ENCODE measurements at places on chromosomes 1 and 21.
A peak's percentile ranks its signal among the peaks of the same experiment; 100 is the strongest.

GRCh38 chr1:189405419-189405818, 1072.2 kb downstream of the BRINP3 start:
- no peak for DNase-seq

- no peak for DNase-seq
Observed at GRCh38 chr1:6365047-6365446, 28.5 kb downstream of the ACOT7 start.

- DNase-seq: no peak
Observed at GRCh38 chr1:75720820-75721219, 3.7 kb upstream of the ACADM start.

GRCh38 chr1:214587165-214587564, 15.8 kb upstream of the CENPF start:
- DNase-seq: no peak

DNA sequence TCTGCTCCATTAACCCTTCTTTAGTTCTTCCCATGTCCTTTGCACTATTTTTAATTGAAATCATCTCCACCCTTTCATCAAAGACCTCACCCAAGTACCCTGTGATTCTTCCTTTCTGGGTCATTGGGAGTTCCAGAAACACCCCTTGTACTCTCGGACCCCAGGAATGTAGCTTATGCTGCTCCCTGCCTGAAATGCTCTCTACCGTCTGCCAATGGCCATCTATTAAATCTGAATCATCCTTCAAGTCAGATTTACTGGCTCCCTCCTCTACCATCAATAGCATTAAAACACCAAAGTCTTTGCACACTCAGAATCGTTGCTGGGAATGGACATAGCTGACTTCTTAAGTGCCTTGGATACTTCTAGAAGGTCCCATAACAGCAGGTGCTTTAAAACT, 73.2 kb upstream of the GADD45A start:
- DNase-seq: no peak

DNA sequence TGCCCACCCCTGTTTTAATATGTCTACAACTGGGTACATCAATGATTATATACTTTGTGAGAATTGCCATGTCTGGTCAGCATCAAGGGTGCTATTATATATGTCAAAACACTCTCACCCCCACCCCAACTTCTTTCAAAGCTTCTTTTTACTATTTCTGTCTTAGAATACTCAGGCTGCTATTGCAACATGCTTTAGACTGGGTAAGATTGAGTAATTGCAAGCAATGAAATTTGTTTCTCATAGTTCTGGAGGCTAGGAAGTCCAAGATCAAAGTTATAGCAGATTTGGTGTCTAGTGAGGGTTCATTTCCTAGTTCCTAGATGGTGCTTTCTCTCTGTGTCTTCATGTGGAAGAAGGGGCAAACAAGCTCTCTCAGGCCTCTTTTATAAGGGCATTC, 100.5 kb upstream of the KCNK1 start:
- DNase-seq: no peak

DNA sequence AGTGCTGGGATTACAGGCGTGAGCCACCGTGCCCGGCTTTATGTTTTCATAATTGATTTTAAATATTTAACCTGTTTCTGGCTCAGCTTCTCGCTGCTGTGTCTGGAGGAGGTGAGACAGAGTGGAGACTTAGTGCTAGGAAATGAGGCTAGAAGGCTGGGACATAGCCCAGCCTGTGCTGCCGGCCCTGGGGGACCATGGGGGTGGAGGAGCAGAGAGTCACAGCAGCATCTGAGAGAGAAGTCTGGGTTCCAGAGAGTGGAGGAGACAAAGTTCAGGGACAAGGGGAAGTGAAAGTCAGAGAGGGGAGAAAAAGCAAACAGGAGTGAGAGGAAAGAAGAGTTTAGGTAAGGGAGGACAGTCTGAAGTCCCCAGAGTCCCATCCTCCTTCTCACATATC, 71.9 kb downstream of the LHX9 start:
- DNase-seq: no peak

DNA sequence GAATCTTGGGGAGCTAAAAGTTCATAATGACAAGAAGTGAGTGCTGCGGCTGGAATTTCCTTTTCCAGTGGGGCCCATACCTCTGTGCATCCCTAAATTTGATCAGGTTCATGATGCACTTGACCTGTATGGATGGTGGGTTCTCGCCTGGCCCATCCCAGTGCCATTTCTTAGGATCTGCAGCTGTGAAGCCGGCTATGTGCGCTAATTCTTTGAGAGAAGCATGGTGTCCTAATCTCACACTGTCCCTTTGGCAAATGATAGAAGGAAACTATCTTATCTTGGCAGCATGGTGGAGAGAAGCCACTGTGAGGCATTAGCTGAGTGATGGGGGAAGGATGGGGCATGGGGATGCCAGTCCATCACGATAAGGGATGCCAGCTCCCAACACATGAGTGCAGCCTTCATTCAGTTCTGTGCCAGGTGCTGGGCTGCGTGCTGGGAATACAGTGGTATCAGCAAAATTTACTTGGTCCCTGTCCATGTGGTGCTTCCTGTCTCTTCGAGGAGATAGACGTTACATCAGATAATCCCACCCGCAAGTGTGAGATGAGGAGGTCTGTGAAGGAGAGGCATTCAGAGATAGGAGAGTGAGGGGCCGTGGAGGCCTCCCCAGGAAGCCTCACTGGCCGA, 30.5 kb downstream of the STUM start:
- no peak for DNase-seq

DNA sequence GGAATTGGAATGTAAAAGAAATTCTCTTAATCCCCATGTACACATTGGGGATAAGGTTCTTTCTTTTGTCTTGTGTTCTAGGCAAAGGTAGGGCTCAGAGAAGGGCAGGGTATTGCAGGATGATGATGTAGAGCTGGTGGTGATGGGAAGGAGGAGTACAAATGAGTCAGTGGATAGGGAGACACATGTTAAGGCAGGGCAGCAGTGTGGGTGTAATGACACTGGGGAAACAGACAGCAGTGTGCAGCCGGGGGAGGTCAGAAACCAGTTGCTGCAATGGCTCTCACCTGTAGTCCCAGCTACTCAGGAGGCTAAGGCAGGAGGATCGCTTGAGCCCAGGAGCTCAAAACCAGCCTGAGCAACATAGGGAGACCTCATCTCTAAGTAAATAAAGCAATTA, 5.1 kb downstream of the NLRP3 start:
- DNase-seq: no peak

DNA sequence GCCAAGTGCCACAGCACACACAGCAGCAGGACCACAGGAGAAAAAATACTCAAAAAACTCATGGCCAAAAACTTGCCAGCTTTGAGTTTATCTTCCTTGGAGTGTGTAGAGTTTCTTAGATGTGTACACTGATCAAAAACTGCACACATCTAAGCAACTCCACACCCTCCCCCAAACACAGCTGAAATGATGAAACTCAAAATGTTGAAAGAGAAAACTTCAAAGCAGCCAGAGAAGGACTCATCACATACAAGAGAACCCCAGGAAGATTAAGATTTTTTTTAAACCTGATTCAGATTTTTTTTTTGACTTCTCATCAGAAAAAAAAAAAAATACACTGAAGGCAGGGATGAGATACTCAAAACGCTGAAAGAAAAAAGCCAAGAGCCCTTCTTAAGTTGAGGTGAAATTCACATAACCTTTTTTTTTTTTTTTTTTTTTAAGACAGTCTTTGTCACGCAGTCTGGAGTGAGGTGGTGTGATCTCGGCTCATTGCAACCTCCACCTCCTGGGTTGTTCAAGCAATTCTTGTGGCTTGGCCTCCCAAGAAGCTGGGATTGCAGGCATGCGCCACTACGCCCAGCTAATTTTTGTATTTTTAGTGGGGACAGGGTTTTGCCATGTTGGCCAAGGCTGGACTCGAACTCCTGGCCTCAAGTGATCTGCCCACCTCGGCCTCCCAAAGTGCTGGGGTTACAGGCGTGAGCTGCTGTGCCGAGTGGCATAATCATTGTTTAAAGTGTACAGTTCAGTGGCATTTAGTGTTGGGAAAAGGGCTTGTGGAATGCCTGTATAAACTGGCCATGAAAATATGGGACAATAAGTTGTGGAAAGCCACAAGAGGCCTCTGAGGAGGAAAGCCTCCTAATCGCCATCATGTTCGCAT, 20.9 kb upstream of the PDXK start:
- no peak for DNase-seq

- DNase-seq: no peak
Observed at GRCh38 chr21:44039828-44040227, 27.7 kb downstream of the TRAPPC10 start.

DNA sequence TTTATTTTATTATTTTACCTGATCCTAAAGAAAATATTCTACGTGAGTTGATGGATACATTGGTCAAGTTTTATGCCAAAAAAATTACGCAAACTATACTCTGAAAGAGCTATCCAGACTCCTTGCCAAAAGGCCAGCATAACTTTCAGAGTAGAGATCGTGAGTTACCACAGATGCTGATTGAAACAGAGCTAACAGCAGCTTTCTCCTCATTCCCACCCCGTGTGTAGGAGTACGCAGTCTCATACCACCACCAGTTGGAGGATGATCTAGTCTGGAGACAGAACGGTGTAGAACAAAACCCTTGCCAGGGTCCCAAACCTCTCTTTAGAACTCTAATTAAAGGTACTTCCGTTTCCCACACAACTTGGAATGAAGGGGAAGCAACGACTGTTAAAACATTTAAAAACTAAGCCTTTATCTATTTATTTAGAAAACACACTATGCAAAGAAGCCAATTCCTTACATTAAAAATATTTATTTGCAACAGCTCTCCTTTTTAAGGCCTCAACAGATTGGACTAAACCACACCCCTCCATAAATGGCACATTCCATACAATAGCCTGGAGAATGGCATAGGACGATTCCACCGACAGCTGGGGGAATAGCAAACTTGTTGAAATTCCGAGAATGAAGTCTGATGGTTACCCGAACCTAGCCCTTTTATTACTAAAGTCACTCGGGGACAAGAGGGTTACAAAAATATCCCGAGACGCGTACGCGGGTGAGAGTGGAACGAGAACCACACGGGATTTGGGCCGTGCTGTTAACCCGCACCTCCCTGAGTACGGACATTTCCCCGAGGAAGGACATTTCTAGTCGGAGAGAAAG, 1.4 kb downstream of the NUCKS1 start:
- peak; percentile 77 for DNase-seq

GRCh38 chr21:38352536-38353219, 95.9 kb downstream of the KCNJ15 start:
- peak; percentile 63 for DNase-seq

DNA sequence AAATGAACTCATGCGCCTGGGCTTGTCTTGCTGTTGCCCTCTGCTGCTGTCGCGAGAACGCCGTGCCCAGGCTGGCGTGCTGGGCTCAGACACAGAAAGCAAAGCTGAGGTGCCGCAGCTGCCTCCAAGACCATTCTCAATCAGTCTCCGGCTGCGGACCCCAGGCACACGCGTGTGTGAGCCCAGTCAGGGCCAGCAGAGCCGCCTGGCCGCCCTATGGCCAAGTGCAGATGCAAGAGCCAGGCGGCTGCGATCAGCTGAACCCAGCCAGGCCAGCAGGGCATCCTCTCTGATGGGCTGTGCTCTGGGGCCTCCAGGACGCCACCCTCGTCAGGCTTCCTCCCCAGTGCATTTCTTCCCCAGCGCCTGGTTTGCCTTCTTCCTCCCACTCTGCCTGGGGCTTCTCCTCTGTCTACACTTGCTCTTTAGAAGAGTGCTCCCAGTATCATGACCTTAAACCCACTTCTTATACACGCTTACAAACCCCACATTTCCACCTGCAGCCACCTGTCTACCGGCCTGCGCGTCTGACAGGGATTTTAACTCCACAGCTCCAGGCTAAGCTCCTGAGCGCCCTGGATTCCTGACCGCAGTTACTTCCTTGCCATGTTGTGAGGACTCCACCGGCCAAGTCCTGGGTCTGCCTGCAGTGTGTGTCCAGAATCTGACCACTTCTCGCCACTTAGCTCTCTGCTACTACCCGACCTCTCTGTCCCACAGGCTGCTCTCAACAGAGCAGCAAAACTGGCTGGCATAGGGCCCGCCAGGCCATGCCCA, 21.7 kb upstream of the LRRC47 start:
- DNase-seq: no peak

GRCh38 chr1:117363571-117364048, 3.6 kb upstream of the MAN1A2 start:
- DNase-seq: no peak

DNA sequence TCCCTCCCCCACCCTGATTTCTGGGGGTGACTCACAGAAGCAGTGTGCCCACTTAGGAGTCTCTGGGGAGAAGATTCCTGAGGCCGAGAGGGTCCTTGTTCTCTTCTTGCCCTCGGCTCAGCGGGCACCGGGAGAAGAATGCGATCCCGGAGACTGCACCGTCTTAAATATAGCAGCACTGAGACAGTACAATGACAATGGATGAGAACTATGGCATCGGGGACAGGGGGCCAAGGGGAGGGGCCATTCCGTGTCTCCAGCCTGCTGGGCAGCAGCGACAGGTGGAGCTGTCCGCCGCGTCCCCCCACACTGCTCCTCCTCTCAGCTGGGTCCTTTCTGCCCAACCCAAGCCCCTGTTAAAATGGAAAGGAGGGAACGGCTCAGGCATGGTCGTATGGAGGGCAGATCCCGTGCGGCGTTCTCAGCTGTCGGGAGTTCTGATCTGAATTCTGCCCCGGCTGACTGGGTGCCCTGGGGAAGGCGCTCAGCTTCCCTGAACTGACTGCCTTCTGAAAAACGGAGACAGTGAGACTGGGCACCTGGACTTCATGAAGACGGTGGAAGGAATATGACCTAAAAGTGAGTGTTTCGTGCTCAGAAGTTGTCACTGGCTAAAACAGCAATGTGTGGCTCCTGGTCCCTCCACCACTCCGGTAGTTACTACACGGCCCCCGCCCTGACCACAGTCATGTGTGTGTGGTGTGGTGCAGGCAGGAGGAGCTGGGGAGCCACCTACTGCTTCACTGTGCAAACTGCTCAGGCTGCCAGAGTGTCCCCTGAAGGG, at the start of gene MYOM3:
Gene MYOM3, minus strand, starts transcription at position 140 of the 784 bp plus-strand sequence. CDS start 3,499 bp downstream, outside the sequence.
- peak; percentile 79 for DNase-seq

GRCh38 chr1:164660412-164660772, 101.4 kb downstream of the PBX1 start:
- DNase-seq: peak; percentile 35

DNA sequence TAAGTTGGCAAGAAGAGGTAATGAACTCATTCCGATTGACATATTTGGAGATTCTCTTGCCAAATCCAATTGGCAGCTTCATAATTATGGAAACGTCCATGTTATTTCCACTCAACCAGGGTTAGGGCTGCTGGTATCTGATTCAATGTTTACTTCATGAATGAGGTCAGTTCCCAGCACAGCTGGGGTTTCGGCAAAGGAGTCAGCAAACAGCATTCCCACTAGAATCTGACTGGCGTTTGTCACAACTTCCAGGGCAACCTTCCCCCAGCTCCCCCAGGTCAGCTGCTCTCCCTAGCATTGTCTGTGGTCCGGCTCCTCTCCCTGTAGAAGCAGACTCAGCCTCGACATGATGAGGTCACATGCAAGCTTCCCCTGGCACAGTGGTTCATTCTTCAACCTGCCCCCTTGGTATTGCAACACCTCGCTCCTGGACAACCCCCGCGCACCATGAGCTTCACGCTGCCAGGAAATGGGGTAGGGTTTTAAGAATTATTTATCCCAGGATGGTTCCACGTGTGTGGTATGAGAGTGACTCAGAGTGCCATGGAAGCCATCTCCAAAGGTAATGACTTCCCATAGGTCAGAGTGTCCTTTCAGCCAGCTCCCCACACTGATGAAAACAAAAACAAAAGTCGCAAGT, 100.7 kb upstream of the SLC25A33 start:
- peak; percentile 63 for DNase-seq

GRCh38 chr21:28705616-28706015, 287.1 kb downstream of the LTN1 start:
- DNase-seq: no peak

- no peak for DNase-seq
Observed at GRCh38 chr1:40769815-40770214, 13.8 kb upstream of the KCNQ4 start.

GRCh38 chr1:167328816-167329483, 108.3 kb downstream of the POU2F1 start:
- DNase-seq: peak; percentile 90
